ENCODE measurements at places on chromosomes 2 and 18.

DNA sequence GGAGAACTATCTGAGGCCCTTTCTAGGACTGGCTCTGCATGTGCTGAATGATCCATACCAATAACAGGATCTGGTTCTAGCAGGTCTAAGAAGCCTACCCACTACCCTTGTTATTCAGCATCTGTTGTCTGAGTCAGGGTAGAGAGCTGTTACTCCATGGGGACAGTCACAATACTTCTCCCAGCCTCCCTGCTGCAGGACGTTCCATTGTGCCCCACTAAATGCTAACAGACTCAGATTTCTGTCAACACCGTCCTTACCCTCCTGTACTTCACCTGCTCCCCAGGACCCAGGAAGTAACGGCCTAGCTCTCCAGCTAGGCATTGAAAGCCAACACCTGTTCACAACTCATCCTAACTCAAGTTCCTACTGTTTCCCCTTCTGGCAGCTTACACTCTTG, 719.7 kb upstream of the ID2 start:
- no peak for DNase-seq

DNA sequence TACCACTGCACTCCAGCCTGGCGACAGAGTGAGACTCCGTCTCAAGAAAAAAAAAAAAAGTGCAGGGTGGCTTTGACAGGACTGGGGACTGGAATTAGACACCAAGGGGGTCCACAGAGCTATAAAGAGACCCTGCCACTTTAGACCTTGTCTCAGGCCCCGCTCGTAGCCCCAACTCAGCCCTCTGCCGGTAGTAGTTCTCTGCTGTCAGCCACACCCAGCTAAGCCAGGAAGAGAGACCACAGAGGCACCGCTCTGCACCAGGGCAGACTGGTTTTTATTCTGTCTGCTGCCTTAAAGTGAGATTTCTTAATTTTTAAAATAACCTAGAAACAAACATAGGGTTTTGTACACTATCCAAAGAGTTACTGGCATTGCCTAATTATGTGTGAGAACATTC, 66.0 kb downstream of the STEAP3 start:
- no peak for DNase-seq

- peak; percentile 96 for DNase-seq
These were observed 24.5 kb downstream of the CYP27A1 start for GRCh38 chr2:218806346-218806978.

DNA sequence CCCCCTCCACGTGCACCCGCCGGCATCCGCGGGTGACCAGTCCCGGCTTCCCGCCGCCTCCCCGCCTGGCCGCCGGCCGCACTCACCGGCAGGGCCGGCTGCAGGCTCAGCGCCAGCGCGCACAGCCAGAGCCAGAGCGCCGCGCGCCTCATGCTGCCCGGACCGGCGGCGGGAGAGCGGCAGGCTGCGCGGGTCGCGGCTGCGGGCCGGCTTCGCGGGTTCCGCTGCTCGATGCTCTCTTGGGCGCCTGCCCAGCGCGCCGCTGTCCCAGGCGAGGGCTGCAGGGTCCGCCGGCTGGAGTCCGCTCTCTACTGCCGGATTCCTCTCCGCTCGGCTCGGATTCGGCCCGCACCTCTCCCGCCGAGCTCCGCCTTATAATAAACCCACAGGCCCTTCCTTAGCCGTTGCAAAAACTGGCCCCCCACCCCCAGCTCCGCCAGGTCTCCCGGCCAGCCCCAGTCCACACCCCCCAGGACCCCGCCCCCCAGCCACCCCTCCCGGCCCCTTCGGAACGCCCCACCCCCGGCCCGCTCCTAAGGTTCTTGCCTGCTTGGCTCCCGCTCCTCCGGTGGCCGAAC, at the start of gene SDC1:
SDC1 (minus strand) TSS at position 415 of the 578 bp plus-strand sequence; CDS start at position 152, 263 bp downstream.
- peak; percentile 83 for DNase-seq

DNA sequence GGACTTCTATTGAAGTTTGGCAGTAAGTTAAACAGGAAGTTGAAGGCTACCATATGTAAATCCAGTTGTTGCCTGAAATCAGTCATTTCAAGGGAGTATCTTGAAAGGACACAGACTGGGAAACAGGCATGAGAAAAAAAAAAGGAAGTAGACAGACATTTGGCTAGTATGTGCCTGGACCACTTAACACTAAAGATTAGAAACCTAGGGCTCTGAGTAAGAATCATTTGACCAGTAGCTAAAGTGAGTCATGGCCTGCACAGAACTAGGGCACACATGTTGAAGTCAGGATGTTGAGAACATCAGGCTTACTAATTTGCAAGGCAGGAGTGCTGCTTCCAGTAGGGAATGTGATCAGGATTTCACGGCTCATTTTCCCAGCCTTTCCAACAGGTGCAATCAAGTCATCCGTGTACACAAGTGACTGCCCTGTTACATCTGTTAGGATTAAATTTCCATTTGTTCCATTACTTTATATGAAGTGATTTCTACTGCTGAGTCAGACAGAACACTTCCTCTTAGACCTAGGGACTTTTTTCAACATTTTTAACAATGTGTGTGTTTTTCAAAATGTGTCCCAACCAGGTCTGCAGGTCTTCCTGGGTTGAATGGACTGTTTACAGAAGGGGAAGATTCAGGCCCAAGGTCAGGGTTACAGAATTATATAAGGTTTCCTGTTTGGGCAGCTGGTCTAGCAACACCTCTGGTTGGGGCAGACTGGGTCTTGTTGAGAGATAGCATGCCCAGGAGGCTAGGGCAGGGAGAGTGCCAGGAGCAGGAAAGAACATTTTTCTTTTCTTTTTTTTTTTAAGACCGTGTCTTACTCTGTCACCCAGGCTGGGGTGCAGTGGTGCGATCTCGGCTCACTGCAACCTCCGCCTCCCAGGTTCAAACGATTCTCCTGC, 145.6 kb downstream of the TGIF1 start:
- peak; percentile 77 for DNase-seq

DNA sequence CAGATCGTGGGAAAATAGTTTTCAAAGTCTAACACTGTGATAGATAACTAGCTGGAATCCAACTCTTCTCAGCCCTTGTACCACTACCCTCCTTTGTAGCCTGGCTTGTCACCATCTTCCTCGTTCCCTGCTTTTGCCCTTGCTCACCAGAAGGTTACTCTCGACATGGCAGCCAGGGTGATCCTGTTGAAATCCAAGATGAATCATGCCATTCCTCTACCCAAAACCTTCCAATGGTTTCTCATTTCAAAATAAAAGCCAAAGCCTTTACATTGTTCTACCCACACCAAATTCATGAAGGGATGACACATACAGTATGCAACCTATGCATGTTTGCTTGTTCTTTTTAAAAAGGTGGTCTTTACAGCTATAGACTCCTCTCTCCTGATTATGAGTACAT, 45.7 kb downstream of the STAT4 start:
- no peak for DNase-seq

DNA sequence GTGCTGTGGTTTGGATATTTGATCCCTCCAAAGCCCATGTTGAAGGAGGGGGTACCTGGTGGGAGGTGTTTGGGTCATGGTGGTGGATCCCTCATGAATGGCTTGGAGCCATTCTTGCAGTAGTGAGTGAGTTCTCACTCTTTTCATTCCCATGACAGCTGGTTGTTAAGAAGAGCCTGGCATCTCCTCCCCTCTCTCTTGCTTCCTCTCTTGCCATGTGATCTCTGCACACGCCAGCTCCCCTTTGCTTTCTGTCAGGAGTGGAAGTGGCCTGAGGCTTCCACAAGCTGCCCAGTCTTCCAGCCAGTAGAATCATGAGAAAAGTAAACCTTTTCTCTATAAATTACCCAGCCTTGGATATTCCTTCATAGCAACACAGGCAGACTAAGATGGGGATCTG, 8.6 kb downstream of the ADD2 start:
- DNase-seq = no peak

- no peak for DNase-seq
These were observed 106.2 kb downstream of the CCDC141 start for GRCh38 chr2:178943745-178944144.
